H1 (cell line): ENCODE measurements at places on chromosomes 4 and X. TPM values are rescaled to one million over a fixed set of nuclear protein-coding genes. Genes with fewer than 3 reads are reported as not detected.

DNA sequence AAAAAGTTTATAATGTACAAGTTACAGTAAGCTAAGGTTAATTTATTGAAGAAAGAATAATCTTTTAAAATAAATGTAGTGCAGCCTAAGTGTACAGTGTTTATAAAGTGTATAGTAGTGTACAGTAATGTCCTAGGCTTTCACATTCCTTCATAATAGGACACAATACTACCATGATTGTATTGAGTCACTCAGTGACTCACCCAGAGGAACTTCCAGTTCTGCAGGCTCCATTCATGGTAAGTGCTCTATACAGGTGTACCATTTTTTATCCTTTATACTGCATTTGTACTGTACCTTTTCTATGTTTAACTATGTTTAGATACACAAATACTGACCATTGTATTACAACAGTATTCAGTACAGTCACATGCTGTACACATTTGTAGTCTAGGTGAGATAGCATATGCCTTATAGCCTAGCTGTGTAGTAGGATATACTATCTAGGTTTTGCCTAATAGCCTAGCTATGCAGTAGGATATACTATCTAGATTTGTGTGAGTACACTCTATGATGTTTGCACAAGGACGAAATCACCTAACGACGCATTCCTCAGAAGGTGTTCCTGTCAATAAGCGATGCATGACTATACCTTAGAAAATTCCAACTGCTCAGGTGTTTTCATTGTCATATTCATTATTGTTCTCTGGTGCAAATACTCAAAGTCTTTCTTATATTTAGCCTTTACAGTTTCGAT, 5.5 kb upstream of the TMEM255A start:
- DNase-seq = no peak

Gene CORIN
- total RNA-seq = 0.17 and 0.32 TPM in 2 replicates

Gene CFAP99
- total RNA-seq = not detected in 2 replicates

- no peak for DNase-seq
These were observed 21.8 kb downstream of the NOP14 start for GRCh38 chr4:2941138-2942036.

- no peak for DNase-seq
These were observed 8.5 kb downstream of the MXD4 start for GRCh38 chr4:2253160-2254084.

DNA sequence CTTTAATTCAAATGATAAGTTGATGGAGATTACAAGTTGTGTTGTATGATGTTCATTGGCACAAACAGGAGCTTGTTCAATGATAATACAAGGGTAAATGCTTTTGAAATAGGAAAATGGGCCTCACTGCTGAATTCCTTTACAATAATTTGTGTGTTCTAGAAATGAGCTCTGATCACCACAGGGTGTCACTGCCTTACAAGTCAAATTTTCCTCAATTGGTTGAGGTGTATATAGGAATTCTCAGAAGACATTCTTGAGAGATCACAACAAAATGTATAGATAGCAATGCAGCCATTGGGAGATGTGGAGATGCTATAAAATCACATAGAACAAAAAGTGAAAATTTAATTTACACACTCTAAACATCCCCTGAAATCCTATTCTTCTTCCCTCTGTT, 49.6 kb downstream of the KLF8 start:
- no peak for DNase-seq

GRCh38 chr4:98510757-98511517, 147.5 kb downstream of the TSPAN5 start:
- no peak for DNase-seq

GRCh38 chr4:168942985-168943384, 67.1 kb downstream of the CBR4 start:
- DNase-seq = no peak

DNA sequence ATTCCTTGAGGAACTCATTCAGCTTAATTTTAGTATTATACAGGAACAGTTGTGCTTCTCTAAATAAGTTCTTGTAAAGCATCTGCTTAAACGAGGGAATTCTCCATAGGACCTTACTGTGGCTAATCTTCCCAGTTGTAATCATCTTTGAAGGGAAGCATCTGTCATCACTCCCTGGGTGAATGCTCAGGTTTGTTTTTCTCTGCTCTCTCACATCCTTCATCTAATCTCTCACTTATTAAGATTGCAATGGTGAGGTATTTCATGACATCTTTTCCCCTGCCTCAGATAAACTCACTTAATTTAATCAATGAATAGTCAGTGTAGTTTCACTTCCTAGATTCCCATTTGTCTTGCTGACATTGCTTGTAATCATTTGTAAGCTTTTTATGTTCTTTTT, 121.8 kb upstream of the ADAMTS3 start:
- DNase-seq = no peak

DNA sequence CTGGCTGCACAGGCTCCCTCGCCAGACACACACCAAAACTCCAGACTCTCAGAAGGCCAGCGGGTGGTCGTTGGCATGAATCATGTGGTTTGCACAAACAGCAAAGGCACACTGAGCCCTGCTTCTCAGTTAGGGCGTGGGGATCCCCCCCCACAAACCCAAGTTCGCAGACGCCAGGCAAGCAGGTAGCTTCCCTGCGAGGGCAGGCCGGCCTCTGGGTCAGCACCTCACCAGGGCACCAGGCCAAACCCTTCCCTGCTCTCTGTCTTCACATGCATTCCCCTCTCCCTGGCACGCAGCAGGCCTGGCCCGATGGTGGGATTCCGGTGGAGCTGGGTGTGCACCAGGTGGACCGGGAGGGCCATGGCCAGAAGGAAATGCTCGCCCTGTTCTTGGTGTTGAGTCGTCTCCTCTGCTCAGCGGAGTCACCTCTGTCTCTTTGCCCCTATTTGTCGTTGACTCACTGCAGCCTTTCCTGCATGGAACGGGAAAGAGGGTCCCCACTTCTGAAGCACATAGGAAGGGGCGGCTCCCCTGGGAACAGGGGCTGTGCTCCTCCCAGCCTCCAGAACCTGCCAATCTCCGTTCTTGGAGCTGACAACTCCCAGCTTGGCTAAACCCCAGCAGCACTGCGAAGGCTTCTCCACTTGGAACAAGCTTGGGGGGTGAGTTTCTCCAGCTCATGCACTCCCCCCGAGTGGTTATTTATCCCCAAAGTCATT, 51.4 kb downstream of the SORCS2 start:
- DNase-seq = no peak

Gene GPR50
- total RNA-seq = 1.6 TPM in 2 replicates

DNA sequence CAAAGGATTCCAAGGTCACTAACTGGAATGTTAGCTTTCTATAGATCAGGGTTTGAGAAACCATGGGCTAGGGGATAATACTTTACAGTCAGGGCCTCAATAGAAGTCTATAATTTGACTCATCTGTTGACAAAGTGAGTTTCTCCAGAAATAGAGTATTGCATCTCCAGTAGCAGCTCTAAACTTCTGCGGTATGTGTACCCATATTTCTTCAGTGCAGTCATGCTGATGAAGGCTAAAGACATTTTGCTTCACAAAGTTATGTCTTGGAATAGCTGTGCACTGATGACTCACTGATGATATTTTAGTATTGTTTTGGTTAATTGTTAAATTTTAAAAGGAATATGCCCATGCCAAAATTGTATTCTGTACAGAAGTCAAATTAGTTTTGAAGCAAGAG, 464.9 kb upstream of the AMOT start:
- no peak for DNase-seq

DNA sequence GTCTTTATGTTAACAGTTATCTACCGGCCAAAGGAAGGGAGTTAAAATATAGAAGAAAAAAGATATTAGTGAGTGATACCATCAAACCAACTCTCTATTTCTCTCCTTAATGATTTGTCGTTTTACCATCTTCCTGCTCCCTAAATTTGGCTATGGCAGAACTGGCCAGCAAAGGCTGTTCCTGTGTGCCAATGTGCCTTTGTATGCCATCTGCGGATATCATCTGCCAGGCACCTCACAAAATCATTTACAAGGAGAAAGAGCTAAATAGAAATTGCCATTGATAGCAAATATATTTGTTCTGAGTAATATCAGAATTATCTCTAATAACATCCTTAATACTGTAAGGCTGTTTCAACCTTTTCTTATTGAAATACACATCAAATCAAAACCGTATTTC, 22.4 kb downstream of the GPM6A start:
- DNase-seq = no peak

DNA sequence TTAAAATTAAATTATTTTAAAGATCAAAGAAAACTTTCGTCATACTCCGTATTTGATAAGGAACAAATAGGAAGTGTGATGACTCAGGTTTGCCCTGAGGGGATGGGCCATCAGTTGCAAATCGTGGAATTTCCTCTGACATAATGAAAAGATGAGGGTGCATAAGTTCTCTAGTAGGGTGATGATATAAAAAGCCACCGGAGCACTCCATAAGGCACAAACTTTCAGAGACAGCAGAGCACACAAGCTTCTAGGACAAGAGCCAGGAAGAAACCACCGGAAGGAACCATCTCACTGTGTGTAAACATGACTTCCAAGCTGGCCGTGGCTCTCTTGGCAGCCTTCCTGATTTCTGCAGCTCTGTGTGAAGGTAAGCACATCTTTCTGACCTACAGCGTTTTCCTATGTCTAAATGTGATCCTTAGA, at the start of gene CXCL8:
TSS of gene CXCL8 (plus strand) at position 217 of the 426 bp plus-strand sequence. CDS start at position 307, 90 bp downstream.
- DNase-seq = no peak
